ENCODE measurements at places on chromosomes 5 and 9.

DNA sequence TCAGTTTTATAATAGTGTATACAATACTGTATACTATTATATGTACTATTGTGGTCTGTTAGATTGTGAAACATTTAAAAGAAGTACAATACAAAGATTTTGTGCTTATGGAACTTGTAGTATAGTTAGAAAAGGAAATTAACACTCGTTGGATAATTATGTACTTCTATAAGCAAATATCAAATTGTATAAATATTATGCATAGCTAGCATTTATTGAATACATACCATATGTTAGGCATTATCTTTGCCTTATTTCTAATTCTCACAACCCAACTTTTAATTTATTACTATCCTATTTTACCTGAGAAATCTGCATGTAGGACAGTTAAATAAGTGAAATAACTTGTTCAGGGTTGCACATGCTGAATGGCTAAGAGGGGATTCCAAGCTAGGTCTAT is 37.5 kb downstream of the RAB3C start:
- no peak for DNase-seq

DNA sequence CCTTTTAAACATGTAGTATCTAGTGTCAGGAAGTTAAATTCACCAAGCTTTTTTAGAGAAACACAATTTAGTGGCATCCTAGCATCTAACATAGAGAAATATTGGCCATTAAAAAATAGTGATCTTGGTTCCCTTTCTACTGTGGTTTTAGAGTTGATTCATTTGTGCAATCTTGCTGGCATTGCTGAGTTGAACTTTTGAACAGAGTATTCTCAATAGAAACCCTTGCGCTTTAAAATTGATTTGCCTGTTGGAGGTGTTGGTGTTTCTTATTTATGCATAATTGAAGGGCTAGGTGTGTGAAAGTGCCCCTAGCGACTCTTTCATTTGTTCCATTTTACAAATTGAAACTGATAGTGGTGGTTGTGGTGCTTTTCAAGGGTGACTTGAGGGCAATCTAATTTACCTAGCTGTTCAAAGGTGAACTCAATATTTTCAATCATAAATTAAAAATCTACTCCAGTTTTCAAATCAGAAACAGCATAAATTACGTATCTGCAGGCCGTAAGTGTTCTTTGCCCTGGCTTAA is 73.0 kb upstream of the MPDZ start:
- no peak for DNase-seq

DNA sequence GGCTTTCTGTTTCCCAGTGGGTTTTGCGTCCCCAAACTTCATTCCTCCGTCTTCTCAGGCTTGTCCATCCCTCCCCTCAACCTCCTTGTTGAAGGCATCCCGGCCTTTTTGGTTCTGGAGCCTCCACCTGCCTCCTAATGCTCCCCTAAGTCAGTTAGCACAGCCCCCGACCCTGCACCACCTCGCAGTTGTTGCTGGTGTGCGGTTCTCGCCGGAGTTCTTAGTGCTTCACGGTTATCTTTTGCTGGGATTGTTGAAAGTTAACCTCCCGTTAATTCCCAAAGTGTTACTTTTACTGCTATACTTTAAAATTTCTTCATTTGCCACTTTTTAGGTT is 447 bp downstream of the UBLCP1 start:
- no peak for DNase-seq

- DNase-seq = no peak
Observed at GRCh38 chr5:96176022-96176421, 214.4 kb upstream of the ELL2 start.

GRCh38 chr9:97387936-97388684 is 23.8 kb upstream of the TDRD7 start:
- no peak for DNase-seq

DNA sequence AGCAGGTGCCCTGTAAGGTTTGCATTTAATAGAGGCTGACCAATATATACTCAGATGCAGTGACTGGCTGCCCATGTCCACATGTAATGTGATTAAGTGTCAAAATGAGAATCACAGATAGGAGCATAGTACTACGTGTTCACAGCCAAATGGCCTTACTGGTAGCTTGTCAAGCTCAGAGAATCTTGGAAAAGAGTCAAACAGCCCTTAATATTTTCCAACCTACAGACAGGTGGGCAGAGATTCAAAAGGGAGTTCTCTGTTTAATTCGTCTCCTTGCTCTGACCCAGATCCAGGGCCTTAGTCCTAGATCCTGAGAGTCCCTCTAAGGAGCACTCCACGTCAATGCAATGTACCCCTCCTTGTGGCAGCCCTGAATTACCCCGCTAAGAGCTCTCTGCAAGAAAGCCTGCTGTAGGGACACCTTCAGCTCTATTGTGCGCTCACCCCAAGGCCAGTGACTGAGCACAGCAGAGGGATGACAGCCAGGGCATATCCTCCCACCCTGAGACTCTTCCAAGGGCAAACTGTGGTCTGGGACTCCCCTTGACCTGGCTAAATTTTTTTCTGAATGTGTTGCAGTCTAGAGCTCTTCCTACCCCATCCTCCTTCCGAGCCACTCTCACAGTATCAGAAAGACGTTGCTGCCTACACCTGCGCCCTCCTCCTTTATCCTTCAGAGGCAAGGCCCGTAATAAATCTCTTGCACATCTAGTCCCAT is 159.2 kb downstream of the SNCAIP start:
- DNase-seq = no peak

Data from stomach (tissue), 19 donors.